ENCODE measurements at places on chromosomes 3 and 15. TPM values are rescaled to one million over a fixed set of nuclear protein-coding genes. Genes with fewer than 3 reads are reported as not detected.

DNA sequence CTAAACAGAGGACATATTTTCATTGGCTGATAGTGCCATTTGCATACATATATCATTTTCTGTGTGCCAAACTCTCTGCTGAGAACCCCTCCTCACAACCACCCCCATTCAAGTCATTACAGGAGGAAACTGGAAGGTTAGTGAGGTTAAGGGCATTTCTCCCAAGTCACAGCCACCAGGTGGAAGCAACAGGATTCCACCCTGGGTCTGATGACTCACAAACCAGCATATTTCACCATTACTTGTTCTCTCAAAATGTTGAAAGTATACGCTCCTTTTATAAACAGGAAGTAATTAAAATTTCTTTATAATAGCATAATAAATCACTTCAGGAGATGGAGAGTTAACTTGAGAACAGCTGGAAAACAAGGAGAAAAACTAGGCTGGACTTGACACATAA lies 398.6 kb upstream of the WNT5A start:
- DNase-seq, result peak; percentile 13

- DNase-seq, result no peak
Measured at GRCh38 chr3:165920984-165921383, 83.8 kb upstream of the BCHE start.

DNA sequence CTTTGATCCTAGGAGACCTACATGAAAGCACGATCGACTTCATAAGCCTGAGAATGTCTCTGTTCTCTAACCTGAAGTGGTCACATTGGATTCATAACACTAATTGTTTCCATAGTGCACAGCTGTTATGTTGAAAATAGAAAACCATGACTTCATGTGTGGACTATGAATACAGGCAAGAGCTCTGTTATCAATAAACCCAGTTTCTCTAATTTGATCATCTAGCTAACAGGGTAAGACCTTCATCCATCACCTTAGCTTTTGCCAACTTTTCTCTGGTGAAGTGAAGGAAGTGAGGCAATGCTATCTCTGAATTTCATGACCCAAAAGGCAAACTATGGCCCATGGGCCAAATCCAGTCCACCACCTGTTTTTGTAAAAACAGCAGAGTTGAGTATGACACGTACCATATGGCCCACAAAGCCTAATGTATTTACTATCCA lies 27.2 kb downstream of the ABI3BP start:
- no peak for DNase-seq

GRCh38 chr3:24646790-24647189 lies 152.1 kb upstream of the THRB start:
- DNase-seq, result no peak

The SLC12A8 gene
- total RNA-seq, result 17.9 TPM

The FMN1 gene
- total RNA-seq, result 2.7 TPM

- DNase-seq, result no peak
Measured at GRCh38 chr3:184842433-184842832, 30.5 kb downstream of the VPS8 start.

GRCh38 chr3:97901313-97902248 lies 70.7 kb downstream of the RIOX2 start:
- DNase-seq, result no peak

The GLDN gene
- total RNA-seq, result not detected

Measured in epithelial cell of proximal tubule (primary cell).